T-helper 2 cell treated with Interferon-gamma antibody and Interleukin-4, amounts not matched to agents 100 ng/mL and 5 ng/mL, for 36 hours (primary cell): ENCODE measurements at places on chromosomes 4 and X. TPM values are rescaled to one million over a fixed set of nuclear protein-coding genes. Genes with fewer than 3 reads are reported as not detected.

The PPP4R3C gene
- total RNA-seq, result not detected in 2 replicates

The MAPK10 gene
- total RNA-seq, result 0.27 and 0.48 TPM in 2 replicates

The TRIM75 gene
- not detected in 2 replicates for total RNA-seq

The EREG gene
- total RNA-seq, result not detected in 2 replicates

The SLC30A9 gene
- 33.5 and 34.0 TPM in 2 replicates for total RNA-seq

The NDST4 gene
- not detected in 2 replicates for total RNA-seq

The CENPVL2 gene
- total RNA-seq, result not detected in 2 replicates

The TDO2 gene
- not detected in 2 replicates for total RNA-seq

The DCUN1D4 gene
- total RNA-seq, result 26.8 and 31.5 TPM in 2 replicates

The SLC49A3 gene
- 0.16 and 0.43 TPM in 2 replicates for total RNA-seq

The ZNF827 gene
- total RNA-seq, result 17.2 and 19.7 TPM in 2 replicates

The FSTL5 gene
- not detected in 2 replicates for total RNA-seq

The CCNA2 gene
- total RNA-seq, result 85.0 and 88.3 TPM in 2 replicates

The MND1 gene
- total RNA-seq, result 20.9 and 21.1 TPM in 2 replicates

The PPARGC1A gene
- not detected in 2 replicates for total RNA-seq

The GSPT2 gene
- 12.4 and 13.2 TPM in 2 replicates for total RNA-seq

The COL4A6 gene
- total RNA-seq, result not detected in 2 replicates

The SPOCK3 gene
- not detected in 2 replicates for total RNA-seq

The CENPVL3 gene
- not detected in 2 replicates for total RNA-seq

The CCSER1 gene
- total RNA-seq, result not detected in 2 replicates

The IL1RAPL2 gene
- not detected in 2 replicates for total RNA-seq

The CORIN gene
- not detected in 2 replicates for total RNA-seq

The CITED1 gene
- 1.4 TPM in 1 of 2 replicates, not detected in the other for total RNA-seq

The DDX53 gene
- total RNA-seq, result not detected in 2 replicates

The MAGEB10 gene
- total RNA-seq, result not detected in 2 replicates

The GLOD5 gene
- not detected in 2 replicates for total RNA-seq

The ATP1B4 gene
- total RNA-seq, result not detected in 2 replicates

The MAGEC2 gene
- total RNA-seq, result not detected in 2 replicates

The XAGE2 gene
- not detected in 2 replicates for total RNA-seq

The SMARCA5 gene
- 42.7 and 43.9 TPM in 2 replicates for total RNA-seq

The TMSB15A gene
- total RNA-seq, result 0.39 and 0.50 TPM in 2 replicates

The G6PD gene
- total RNA-seq, result 67.9 and 68.2 TPM in 2 replicates
